IPS DF 6.9 (cell line): ENCODE measurements at places on chromosomes 12 and 14.

DNA sequence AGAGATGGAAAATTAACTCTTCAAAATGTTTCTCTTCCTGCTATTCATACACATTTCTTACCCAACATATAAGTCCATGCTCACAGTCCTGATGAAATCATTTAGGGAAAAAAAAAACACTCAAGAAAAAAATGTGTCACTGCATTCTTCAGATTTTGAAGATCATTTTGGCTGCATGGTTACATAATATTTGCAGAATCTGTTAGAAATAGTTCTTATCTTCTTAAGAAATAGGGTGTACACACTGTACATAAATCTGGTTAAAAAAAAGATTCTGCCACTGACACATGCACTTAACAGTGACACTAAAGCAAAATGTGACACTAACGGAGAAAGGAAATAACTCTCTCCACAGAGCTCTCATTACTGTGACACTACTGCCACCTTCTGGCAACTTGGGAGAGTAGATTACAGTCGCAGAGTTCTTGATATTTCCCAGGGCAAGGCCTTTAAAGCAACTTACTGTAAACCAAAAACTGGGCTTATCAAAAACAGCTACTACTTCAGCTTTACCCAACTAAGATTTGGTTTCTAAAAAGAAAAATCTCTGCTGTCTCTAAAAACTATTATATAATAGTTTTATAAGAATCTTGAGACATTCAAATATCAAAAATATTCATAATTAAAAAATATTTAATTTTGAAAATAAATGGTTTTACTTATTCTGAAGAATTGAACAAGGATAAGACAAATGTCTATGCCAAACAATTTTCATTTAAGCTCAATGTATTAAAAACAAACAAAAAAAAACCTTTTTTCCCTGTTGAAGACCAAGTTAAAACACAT lies 65.0 kb downstream of the SETD3 start:
- DNase-seq: peak; percentile 80

DNA sequence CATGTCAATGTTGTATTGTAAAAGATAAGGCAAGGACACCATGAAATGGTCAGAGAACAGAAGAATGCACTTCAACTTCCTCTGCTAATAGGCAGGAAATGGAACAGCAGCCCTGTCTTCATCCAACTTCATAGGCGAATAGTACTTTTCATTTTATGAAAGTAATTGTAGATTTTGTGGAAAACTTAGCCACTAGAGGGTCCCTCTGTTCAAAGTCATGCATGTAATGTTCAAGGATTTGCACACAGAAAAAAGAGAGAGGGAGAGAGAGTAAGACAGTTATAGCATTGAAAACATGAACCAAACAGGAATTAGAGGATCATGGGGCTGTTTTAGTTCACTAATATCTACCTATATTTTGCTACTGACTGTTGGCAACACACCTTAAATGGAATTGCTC lies 172.2 kb downstream of the FLRT2 start:
- DNase-seq: no peak

DNA sequence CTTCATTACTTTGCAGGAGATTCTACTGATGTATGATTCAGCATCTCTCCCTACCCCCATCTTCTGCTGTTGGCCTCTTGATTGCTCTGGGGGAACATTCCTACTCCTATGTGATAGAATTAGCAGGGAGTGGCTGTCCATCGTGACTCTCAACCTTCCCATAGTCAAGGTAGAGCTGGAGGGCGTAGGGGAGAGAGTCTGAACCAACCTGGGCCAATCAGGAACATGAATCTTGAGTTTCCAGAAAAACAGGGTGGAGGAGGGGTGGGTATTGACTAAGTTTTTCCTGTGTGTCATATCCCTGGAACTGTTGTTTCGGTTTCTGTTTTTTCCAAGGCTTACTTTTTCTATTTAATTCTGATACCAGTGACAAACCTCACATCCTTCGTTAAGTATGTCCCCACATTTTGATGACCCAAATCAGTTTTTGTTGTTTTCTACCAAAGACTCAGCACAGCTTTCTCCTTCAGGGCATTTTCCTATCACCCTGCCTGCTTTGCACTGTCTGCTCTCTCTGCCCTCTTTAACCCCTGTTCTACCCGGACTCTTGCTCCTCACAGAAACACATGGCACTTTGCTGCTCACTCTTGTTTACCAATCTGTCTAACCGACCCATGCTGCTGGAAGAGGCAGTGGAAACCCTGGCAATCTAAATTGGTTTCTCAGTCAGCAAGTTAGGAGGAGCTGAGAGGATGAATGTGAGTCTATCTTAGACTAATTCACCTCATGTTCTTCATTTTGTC lies 1428.3 kb downstream of the AACS start:
- DNase-seq: no peak

GRCh38 chr14:35367056-35367372 lies 37.5 kb downstream of the NFKBIA start:
- DNase-seq: no peak

DNA sequence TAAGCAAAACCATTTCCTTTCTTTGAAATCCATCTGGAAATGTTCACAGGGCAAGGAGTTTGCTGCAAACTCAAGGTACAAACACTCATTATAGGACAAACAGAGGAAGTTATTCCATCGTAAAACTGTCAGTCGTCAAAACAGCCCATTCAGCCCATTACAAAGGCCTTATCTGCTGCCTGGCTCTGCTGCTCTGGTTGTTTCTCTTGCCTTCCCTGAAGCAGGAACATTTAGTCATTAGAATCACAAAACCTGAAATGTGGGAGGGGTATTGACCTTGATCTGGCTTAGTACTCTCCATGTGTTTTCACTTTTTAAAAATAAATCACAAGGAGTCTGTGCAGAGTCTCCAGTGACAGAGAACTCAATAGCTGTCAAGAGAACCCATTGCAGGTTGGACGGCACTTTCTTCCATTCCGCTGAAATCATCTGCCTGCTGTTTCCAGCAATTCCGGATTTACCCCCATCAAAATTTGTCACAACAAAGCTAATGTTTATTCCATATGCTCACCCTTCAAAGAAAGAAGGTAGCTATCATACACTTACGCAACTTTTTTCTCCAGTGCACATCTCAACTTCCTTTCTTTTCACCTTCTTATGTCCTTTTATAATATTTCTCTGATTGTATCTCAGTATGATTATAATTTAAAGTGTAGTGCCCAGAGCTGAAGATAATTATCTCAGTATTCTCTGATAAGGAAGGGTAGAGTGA lies 24.6 kb upstream of the ITPR2 start:
- DNase-seq: no peak

DNA sequence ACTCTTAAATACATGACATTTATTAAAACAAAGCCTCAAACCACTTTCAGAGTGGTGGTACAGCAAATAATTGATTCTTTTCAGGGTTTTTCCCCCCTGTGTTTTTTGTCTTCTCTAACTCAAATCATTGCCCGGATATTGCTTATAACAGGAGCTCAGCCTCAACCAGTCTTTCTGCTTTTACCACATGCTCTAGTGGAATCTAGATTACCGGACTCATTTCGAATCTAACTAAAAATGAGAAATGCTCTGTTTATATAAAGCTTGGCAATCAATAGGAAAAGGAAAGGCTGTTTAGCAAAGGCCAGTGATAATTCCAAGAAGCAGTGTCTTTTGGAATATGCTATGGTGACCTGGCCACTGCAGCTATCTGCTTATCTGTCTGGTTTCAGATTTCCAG lies 161.5 kb downstream of the ETV6 start:
- DNase-seq: no peak

DNA sequence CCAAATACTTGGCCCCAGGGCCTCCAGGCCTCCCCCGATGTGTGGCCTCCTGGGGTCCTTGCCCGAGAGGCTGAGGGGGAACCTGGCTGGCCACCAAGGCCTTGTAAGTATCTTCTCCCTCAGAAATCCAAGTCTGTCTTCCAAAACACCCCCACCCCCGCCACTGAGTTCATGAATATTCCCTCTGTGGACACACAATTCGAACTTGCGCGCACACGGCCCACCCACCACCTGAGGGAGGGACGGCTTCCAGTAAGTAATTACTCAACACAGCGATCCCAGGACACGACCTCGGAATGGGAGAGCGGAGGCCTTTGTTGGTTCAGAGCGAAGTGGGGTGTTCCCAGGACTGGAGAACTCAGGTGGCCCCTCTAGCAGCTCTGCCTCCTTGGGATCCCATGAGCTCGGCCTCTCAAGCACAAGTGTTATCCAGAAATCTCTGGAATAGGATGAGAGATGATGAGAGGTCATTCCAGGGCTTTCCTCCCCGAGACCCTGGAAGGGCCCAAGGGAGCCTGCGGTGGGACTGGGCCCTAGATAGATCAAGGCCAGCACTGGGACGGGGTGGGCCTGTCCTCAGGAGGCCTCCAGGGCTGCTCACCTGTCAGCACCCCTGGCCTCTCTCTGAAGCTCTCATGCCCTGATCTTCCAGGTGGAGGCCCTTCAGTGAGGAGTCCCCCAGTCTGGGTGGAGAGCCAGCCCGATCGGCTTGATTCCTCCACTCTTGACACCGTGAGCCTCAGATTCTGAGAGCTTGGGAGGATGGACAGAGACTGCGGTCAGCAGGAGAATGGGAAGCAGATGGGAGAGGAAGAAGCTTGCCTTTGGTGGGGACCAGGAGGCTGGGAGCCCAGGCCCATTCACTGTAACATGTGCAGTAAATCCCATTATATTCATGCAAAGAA lies 219.0 kb upstream of the RTL1 start:
- no peak for DNase-seq

- no peak for DNase-seq
These were observed 98.3 kb upstream of the DIO3 start for GRCh38 chr14:101462726-101463565.

DNA sequence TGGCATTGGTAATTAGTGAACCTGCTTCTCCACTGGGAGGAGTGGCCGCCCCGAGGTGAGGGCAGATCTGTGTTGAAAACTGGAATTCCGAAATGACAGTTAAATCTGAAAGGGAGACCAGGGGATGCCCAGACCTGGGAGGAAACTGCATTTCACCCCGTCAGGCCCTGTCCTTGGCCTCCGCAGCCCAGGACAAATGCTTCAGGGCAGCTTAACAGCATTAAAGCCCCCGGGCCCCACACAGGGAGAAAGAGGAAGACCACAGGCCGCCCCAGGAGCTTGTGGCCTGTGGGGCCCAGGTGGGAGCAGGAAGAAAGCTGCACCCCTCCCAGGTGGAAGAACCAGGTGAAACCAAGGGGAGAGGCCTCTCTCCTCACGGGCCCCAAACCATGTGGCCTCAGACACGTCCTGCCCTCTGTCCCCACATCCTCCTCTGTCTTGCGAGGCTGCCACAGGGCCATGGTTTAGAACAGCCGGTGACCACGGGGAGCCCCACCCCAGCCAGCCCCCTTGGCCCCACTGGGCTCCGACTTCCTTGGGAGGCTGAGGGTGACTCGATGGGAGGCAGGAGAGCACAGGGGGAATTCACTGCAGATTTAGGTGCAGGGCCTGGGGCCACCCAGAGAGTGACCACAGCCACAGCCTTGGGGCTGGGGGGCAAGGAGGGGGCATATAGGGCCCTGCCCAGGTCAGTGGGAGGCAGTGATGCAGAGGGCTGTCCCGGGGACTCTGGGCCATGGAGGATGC lies 265.4 kb downstream of the ADGRD1 start:
- DNase-seq: no peak

- no peak for DNase-seq
These were observed 4.0 kb downstream of the KIF26A start for GRCh38 chr14:104142136-104142945.

DNA sequence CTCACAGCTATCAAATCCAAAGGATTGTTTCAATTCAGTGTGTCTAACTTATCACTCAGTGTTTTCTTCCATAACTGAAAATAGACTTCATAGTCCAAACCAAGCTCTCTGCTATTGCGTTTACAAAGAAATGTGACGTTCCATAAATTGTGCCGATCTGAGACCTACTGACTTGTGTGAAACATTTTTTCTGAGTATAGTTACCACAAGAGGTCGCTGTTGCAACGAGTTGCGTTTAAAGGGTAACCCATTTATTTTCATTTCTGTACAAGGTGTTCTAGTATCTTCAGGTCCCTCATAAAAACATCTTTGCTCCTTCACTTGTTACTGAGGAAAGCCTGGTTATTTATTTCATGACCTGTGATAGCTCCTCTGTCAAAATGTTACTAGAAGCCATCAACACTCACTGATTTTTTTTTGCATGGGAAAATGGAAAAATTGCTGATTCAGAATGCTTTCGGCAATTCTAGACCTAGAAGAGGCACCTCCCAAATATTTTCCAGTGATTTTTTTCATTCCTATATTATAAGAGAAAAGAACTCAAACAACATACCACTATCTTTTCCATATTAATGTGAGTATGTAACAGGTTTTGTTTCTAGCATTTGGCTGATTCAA lies 60.9 kb upstream of the OR4E1 start:
- DNase-seq: peak; percentile 20

DNA sequence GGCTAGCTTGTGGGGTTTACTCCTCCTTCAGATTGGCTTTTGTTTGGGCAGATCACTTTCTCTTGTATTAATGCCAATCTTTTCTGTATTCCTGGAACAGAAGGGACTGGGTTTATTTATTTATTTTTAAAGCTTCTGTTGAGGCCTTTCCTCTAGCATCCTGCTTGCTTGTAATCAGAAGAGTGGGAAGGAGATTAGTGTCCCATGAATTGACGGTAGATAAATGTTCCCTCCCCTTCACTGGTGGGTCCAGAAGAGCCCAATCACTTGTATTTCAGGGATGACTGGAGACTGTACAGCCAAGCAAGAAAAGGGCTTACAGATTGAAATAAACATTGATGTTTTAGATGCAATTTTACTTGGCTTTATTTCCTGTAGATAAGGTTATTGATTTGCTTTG lies 71.0 kb downstream of the LIN52 start:
- no peak for DNase-seq

DNA sequence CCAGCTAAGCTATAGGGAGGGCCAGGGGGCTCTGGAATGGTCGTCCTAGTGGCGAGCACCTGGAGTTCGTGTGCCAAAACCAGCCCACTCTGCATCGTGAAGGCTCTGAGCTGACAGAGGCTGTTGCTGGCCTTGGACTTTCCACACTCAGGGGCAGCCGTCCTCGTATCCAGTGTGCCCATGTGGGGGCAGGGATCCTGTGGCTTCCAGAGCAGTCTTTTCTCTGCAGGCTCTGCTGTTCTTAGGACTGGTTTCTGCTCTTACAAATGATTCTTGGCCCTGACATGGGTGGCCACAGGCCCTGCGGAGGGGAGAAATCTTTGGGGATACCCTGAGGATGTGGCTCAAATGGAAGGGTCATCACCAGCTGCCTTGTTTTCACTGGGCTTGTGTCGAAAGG lies 177.4 kb upstream of the FKBP4 start:
- no peak for DNase-seq

- DNase-seq: no peak
These were observed 226.7 kb upstream of the LRFN5 start for GRCh38 chr14:41380017-41380416.

GRCh38 chr12:108565976-108566375 lies 3.6 kb downstream of the ISCU start:
- DNase-seq: no peak

DNA sequence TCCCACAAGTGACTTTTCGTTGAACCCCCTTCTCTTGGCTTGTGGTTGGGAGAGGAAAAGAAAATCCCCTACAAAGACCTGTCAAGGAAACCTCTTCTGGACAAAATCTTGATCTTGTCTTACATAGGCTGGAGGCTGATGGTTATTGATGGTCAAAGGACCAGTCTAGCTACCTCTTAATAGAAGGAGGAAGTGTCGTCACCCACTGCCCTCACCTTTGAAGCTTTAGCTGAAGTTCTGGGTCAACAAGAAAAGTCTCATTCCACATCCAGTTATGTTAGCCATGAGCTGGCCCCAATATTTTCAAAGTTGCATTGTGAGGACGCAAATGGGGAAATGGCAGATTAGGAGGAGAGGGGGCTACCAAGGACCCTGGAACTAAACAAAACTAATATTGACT lies 6.2 kb upstream of the KSR2 start:
- DNase-seq: no peak
